ENCODE measurements at places on chromosomes 12 and 14.

- DNase-seq, result no peak
These were observed 42.1 kb downstream of the ATL1 start for GRCh38 chr14:50602035-50602434.

GRCh38 chr12:100565987-100566545 is 7.4 kb upstream of the GAS2L3 start:
- peak; percentile 23 for DNase-seq

GRCh38 chr12:59118356-59118755 is 198.1 kb upstream of the LRIG3 start:
- no peak for DNase-seq

DNA sequence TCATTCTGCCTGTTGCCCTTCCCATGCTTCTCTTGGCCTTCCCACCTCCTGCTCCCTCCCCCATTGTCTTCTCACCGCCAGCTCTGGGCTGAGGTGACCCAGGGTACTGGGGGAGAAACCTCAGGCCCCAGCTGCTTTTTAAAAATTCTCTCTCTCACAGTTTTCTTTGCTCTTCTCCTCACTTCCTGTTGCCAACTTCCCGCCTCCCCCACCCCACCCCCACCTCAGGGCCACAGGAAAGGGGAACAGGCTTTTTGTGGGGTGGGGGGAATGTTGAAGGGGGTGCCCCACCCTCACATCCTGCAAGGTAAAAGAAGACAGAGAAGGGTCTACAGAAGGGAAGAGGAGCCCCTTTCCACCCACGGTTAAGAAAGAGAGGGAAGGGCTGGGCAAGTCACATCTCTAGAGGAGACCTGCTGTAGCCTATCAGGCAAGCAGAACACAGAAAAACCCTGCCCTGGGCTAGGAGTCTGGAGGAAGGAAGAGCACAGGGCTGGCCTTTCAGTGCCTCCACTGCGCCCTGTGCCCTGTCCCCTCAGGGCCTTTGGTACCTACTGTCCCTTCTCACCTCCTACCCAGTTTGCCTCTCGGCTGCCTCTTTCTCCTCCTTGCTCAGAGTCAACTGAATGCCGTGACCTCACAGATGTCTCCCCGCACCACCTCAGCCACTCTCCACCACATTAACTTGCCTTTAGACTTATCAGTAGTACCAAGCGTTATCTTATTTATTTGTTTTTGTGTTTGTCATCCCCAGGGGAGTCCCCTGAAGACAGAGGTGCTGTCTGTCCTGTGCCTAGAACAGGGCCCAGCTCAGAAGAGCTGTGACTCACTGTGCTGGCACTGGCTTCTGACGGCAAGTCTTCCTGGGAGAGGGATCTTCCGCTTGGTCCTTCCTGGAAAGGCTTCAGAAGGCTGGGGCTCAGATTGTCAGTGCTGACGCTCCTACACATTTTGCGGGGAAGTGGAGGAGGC is 1.7 kb downstream of the ARHGAP9 start:
- DNase-seq, result peak; percentile 63

DNA sequence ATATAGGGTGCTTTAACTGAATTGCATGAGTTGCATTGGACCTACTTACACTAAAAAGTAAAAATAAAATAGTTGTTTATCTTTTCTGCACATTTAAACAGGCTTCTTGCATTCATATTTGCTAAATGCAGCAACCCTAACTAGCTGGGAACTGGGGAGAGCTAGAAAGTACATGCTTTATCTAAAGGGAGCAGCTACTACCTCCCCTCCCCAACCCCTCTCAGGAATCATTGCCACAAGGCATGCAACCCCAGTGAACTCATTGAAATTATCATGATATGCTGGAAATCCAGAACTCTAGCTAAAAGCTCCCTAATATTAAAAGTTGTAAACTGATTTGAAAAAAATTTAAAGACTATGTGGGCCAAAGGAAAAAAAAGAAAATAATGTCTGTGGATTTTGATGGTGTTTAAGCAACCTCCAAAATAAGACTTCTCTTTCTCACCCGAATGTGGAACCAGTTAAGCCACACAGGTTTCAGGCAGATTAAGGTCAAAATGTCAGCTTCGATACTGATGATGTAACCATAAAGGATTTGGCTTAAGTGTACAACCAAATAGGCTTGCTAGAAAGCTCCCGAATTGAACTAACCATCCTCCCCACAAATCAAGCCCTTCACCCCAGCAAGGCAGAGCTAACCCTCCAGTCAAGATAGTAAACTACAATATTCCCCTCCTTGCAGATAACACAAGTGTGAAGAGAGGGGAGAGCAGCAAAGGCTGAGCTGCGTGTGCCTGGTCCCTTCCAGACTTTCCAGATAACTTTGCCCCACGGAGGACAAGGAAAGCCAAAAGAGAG is 13.8 kb upstream of the POC1B start:
- DNase-seq, result no peak

DNA sequence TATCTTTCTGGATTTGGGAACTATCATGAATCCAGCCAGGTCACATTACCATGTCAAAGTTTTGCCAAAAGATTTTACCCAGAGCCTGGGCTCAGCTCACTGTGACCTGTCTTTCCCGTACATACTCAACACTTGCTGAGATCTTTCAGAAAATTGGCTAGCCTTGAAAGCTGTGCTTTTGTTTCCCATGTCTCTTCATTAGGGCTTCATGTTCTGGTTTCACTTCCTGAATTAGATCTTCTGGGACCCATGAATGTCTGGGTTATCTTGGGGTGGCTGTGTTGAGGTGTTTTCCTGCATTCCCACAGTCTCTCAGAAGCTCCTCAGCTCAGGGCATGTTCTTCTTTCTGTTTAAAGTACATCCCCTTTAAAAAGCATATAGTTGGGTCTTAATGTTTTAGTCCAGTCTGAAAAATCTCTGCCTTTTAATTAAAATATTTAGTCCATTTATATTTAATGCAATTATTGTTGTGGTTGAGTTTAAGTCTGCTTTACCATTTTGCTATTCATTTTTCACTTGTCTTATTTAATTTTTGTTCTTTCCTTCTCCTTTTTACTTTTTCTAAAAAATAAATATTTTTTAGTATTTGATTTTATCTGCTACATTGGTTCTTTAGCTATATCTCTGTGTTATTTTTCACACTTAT is 242.7 kb downstream of the VRK1 start:
- no peak for DNase-seq

- no peak for DNase-seq
These were observed 2.9 kb downstream of the LRP6 start for GRCh38 chr12:12263909-12264308.

DNA sequence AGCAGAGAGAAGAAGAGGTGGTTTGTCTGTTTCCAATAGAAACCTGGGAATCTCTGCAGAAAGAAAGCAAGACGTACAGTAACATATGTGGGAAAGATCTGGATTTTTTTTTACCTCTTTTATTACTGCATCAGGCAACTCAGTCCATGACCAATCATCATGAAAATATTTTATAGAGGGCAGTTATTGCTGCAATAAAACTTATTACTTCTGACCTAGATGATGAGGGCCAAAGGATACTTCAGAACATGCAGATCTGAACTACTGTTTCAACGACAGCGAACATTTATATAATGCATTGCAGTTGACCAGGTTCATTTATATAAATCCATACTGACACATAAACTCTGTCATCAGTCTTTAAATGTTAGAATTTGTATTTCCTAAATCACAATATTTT is 67.7 kb downstream of the STAB2 start:
- no peak for DNase-seq

DNA sequence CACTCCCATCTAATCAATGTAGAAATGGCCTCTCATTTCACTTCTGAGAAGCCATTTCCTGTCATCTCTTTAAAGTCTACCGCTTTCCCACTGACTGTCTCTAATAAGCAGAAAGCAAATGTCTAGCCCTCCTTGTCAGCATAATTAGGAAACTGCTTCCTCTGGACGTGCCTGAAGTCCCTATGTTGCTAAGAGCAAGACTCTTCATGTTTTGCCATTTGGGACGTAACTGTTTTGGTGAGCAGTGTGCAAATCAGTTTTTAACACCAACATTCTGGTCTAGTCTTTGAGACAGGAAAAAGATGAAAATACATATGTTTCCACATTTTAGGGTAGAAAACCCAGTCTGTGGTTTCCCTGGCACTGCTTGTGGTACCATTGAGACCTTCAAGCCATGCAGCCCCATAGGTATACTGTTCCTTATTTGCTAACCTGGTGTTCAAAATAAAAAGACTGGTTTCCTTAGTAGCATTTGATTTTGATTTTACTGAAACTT is 22.2 kb downstream of the IFNG start:
- DNase-seq, result no peak

DNA sequence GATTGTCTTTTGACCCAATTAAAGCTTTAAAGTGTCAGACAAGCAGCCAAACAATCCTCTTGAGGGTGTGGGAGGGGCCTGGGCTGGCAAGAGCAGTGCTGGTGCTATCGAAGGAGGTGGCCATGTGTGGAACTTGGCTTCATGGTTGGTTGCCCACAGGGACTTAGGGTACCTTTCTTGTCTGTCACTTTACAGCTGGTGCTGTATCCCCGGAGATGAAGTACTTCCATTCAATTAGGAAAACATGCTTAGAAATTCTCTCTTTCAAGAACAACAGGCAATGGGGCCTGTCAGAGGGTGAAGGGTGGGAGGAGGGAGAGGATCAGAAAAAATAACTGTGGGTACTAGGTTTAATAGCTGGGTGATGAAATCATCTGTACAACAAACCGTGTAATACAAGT is 86.5 kb downstream of the DAAM1 start:
- DNase-seq, result no peak

GRCh38 chr14:105485739-105486162 is 935 bp upstream of the CRIP1 start:
- DNase-seq, result peak; percentile 20

- no peak for DNase-seq
These were observed 246.0 kb downstream of the BMP4 start for GRCh38 chr14:53710615-53711014.

DNA sequence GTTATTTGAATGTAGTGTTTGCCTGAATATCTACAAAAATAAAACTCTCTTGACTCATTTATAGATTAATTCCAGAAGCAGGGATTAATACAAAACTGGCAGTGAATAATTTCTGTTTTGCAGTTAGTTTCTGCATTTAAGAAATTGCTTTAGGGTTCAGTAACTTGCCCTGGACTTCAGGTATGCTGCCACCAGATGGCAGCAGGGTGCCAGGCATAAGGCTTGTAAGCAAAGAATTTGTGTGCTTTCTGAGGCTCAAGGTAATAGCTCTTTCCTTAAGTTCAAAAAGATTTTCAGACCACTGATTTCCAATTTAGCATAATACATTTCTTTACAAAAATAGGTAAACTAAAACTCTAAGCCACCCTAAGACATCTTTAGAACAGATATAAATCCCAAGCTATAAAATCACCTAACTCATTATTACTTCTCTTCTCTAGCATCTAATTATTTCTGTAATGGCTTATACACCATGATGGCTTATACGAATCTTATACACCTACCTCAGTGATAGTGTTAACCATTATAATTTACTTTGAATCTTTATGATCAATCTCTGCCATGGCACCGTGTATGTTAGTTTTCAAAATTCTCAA is 398.3 kb downstream of the APAF1 start:
- peak; percentile 80 for DNase-seq

- no peak for DNase-seq
These were observed at the start of gene VWF for GRCh38 chr12:6124411-6125309. VWF (minus strand) TSS chr12:6124670; CDS start chr12:6123196, 1,474 bp downstream.

DNA sequence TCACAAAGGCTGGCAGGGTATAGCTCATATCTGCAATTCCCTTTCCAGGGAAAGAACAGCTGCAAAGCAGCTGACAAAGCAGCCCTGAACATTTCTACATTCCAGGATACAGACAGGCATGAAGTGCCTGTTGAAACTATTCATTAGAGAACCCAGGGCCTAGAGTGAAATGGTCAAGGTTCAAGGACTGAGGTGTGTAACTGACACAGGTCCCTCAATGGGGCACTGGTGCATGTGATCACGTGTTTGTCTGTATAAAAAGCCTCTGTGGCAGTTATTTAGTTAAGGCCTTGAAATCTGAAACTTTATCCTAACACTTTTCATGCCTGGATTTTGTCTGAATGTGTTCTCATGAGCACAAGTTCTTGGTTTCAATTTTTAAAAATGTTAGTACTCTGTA is 47.1 kb downstream of the GIT2 start:
- no peak for DNase-seq

- no peak for DNase-seq
These were observed 168.7 kb downstream of the GALC start for GRCh38 chr14:87824266-87824665.

- DNase-seq, result no peak
These were observed 178.2 kb downstream of the BCL11B start for GRCh38 chr14:99093532-99094517.

GRCh38 chr14:88379706-88380343 is 5.6 kb upstream of the SPATA7 start:
- no peak for DNase-seq
